ENCODE measurements at places on chromosomes 3 and 15.

DNA sequence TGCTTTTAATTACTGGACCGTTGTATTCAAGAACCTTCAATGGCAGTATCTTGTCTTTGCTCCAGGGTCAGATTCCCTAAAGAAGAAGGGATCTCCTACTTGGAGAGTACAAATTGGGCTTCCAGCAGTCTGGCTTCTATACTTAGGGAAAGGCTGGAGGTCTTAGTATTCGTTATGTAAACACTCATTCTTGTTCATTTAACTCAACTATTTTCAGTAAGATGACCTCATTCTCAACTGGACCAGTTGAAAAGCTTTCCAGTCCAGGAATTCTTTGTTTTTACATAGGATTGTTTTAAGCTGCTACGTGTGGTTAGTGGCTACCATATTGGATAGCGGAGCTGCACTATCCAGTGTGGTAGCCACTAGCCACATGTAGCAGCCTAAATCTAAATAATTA lies 4.6 kb downstream of the SENP5 start:
- no peak for DNase-seq

DNA sequence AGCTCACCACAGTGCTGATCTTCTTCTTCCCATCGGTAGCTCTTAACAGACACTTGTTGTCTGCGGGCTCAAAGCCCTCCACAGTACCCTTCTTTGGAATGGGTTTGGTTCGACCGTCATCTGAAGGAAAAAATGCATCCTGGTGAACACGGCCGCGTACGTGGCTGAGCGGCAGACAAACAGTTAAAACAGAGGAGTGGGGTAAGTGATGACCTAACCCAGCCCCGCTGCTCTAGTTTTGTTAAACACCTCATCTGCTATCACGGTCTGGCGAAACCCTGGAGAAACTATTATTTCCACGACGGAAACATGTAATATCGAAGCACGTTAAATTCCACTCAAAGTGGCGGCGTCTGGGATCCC lies 725 bp downstream of the SRP14 start:
- DNase-seq = no peak

DNA sequence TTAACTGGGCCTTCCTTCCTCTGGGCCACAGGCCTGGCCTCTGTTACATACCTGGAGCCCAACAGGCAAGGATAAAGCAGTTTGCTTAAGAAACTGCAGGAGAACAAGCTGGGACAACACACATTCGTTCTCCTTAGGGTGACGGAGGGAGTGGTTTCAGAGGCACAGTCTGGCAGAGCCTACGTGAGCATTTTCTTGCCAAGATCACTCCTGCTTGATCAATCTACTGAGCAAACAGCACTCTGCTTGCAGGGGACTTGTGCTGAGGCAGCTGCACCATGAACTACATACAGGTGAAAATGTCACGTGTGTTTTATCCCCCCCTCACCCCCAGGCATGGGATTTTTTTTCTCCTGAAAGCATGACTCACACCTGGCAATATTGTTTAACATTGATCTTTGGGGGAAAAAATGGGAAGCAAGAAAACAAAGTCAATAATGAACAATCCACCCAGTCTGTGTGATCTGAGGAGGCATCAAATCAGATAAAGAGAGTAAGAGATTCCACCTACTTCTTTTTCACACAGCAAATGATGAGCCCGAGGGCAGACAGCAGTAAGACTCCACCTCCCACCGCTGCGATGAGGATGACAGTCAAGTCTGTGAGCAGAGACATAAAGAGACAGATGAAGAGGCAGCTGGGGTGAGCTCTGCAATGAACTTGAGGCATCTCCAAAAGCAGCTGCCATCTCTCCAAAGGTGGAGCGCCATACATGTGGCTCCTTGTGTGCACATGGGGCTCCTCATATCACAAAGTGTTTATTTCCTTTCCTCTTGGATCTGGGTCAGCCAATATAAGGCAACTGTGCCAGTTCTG lies 57.4 kb downstream of the CDCP1 start:
- DNase-seq = no peak

DNA sequence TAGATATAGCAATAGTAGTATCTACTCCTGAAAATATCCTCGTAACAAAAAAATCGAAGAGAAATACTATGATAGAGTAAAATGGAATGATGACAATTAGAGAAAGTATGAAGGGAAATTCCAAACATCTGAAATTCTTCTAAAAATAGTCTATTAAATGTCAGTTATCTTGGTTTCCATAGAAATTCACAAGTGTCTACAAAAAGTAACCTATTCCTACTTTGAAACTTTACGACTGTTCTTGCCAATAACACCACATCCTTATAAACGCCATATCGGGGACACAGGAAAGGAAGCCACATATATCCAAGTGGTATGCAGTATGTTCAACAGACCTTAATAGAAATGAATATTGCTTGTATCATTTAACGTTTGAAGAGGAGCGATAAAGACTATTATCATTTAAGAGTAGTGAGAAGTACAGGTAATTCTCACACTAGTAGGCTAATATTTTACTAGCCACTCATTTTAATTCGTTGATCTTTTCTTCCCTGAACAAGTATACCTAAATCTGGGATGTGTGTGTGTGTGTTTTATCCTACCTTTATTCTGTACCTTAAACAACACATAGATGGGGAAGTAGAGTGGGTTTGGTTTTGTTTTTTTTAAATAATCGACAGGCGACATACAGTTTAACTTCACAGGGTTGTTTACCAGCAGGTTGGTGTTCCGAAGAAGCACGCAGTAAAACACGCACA lies 1.2 kb downstream of the GPR176 start:
- DNase-seq = no peak

GRCh38 chr3:114632757-114633424 lies 339.1 kb downstream of the TIGIT start:
- no peak for DNase-seq

Measured in SW480 (cell line).